ENCODE measurements at places on chromosomes 3 and 15.

DNA sequence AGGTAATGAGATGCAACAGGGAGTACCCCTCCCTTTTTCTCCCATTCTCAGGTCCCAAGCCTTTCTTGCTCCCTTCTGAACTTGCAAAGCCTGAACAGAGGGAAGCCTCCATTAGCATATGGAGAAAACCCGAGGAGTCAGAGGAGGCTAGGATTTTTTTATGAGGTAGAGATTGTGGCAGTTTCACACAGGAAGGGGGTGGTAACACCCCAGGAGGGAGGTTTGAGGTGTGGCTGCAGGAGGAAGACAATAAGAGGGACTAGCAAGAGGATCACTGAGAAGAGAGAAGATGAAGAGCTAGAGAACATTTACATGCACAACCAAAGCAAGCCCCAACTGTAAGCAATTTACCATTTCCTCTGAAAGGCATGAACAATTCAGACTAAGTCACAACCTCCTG lies 322.7 kb downstream of the SV2B start:
- DNase-seq, result no peak

DNA sequence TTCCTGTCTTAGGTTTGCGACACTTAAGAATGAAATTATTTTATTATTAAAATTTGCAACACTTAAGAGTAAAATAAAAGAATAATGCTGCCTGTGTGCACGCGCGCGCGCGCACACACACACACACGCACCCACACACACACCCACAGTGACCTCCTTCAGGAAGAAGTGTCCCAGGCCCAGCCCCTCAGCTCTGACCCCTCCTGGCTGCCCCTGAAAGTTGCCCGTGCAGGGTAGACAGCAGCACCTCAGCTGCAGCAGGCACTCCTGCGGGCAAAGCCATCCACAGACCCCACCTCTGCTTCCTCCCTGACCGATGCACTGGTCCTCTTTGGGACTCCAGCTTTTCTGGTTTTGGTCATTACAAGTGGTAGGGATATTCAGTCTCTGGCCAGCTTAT lies 478.2 kb downstream of the NTRK3 start:
- DNase-seq, result no peak

- DNase-seq, result no peak
Measured at GRCh38 chr3:152176998-152177397, 91.7 kb upstream of the MBNL1 start.

DNA sequence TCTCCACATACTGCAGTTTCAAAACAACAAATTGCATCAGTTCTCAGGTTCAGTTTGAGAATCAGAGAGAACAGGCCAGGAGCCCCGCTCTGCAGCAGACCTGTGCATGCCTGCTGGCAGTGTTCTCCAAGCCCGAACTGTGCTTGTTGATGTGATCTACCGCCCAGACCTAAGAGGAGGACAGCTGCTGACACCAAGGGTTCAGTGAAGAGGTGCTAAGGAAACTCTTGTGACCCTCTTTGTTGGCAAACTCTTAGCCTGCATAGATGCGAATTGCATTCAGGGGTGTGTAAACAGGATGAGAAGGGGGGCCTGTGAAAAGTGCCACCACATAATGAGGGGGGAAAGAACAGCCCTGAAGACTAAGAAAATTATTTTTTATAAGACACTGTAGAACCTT lies 89.8 kb downstream of the PDE8A start:
- no peak for DNase-seq
